ENCODE measurements at places on chromosomes 7 and 10. TPM values are rescaled to one million over a fixed set of nuclear protein-coding genes. Genes with fewer than 3 reads are reported as not detected.

Gene CRYGN
- not detected for polyA plus RNA-seq

DNA sequence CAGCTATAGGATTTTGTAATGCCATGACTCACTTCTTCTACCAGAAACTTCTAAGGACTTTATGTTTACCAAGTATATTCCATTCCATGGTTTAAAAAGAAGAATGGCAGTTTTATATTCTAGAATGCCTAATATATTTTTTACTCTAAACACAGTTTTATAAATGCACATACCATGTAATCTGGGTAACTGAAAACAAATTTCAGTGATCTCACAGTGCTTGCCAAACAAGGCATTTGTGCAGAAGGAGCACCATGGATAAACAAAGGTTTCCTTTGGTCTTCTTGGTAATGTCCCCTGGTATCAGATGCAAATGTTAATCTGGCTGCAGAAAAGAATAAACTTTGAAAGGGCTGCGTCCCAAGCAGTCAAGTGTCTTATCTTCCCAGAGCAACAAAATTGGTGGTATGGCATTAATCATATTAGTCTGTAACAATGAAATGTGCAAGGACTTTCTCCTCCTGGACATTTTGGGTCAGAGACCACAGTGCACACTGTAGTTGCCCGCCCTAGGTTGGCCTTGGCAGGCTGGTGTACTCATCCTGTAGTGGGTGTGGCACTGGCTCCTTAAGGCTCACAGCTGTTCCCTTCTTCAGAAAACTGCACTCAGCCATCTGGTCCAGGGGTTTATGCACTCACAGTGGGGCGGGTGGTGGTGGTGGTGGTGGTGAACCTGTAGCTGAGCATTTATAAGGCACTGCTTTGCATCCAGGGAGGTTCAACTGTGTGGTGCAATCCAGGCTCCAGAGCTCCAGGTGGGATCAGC lies 56.7 kb downstream of the LAMB4 start:
- H3K4me1 ChIP-seq = no peaks in the 10 kb centered on the region
- H3K4me3 ChIP-seq = no peak overlapping the region
- DNase-seq = no peak
- H3K27me3 ChIP-seq = no peaks in the 10 kb centered on the region

DNA sequence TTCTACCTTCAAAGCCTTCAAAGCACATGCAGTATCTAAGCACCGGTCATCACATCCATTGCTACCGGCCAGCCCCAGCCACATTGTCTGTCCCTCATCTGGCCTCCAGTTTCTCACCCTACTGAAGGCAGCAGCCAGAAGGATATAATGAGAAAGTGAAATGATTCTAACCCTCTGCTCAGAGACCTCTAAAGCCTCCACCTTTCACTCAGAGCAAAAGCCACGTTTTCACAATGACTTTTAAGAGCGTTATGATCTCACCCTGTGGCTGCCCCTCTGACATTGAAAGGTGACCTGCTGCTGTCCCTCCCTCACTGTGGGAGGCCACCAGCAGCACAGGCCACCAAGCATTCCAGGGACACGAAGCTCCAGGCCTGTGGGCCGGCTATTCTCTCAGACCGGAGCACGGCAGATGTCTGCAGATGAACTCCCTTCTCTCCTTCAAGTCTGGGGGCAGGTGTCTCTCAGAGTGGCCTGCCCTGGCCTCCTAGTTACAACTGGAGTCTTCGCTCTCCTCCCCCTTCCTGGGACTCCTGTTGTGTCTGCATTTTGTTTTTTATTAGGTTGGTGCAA lies 94.9 kb upstream of the EEPD1 start:
- no peaks in the 10 kb centered on the region for H3K36me3 ChIP-seq
- no peak for DNase-seq
- H3K4me1 ChIP-seq = no peaks in the 10 kb centered on the region
- H3K4me3 ChIP-seq = no peak overlapping the region
- H3K27me3 ChIP-seq = peaks cover 6% of the 10 kb centered on the region

GRCh38 chr10:6054884-6055283 lies 7.3 kb downstream of the IL2RA start:
- H3K4me1 ChIP-seq = peaks cover 47% of the 10 kb centered on the region
- peaks cover 17% of the 10 kb centered on the region for H3K27me3 ChIP-seq
- no peaks in the 10 kb centered on the region for H3K36me3 ChIP-seq
- H3K27ac ChIP-seq = no peak overlapping the region
- no peak overlapping the region for H3K4me3 ChIP-seq

GRCh38 chr10:546451-546850 lies 143.0 kb downstream of the DIP2C start:
- no peaks in the 10 kb centered on the region for H3K4me1 ChIP-seq
- no peak overlapping the region for H3K27ac ChIP-seq
- no peak for DNase-seq
- peaks cover 10% of the 10 kb centered on the region for H3K27me3 ChIP-seq
- no peaks in the 10 kb centered on the region for H3K36me3 ChIP-seq
